ENCODE measurements at places on chromosomes 2 and 18.

GRCh38 chr2:231800493-231801091 lies 14.3 kb downstream of the COPS7B start:
- peak; percentile 37 for DNase-seq

DNA sequence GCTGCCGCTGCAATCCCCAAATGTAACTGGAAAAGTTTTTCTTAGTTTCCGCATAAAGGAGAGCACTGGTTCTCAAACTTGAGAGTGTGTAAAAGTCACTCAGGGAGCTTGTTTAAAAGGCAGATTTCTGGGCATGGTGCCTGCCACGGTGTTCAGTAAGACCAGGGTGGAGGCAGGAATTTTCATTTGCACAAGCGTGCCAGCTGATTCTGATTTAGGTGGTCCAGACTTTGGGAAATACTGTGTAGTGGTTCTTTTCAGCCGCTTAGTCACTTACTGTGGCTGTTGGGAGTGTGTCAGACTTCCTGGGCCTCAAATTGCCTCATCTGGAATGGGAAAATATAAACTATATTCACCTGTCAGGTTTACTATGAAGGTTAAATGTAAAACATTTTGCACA lies 788 bp downstream of the ARMC9 start:
- no peak for DNase-seq

DNA sequence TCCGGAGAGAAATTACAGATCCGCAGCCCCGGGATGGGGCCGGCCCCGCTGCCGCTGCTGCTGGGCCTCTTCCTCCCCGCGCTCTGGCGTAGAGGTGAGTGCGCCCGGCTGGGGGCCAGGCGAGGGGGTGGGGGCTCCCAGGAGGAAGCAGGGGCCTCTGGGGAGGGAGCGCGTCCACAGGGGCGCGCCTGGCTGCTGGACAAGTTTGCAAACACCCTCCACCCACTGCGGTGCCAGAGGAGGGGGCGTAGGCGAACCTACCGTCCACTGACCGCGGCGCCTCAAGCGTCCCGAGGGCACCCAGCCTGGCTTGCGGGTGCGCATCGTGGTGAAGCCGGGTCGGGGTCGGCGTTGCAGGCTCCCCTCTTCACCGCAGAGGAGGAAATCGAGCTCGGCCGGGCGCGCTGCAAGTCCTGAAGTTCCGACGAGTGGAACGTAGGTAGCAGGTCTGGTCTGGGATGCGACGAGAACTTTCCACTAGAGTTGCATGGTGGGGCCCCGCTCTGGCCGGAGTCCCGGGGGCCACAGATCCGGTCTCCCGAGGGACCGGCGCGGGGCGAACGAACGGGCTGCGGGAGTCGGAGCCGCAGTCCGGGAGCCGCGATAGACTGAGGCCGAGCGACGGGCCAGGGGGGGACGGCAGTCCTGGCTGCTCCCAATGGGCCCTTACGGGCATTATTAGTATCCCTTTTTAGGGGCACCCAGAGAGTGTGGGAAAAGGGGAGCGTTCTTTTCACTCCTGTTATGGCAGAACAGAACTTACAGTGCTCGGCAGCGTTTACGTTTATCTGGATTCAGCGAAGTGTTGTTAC lies 502 bp downstream of the MERTK start:
- no peak for DNase-seq

GRCh38 chr2:34288016-34288415 lies 688.9 kb upstream of the FAM98A start:
- DNase-seq, result no peak

DNA sequence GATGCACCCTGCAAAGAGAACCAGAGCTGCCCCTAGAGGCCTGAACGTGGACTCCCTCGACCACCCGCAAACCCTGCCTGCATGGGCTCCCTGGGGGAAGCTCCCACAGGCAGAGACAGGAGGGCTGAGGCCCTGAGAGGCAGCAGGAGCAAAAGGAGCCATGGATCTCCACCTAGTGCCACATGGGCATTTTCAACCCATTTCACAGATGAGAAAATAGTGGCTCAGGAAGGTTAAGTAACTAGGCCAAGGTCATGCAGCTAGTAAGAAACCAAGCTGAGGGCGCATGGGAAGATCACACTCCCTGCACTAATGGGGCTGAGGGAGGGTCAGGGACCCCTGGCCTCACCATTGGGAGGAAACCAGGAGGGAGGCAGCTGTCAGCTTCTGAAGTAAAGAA lies 271.7 kb upstream of the RAB6C start:
- DNase-seq, result no peak

DNA sequence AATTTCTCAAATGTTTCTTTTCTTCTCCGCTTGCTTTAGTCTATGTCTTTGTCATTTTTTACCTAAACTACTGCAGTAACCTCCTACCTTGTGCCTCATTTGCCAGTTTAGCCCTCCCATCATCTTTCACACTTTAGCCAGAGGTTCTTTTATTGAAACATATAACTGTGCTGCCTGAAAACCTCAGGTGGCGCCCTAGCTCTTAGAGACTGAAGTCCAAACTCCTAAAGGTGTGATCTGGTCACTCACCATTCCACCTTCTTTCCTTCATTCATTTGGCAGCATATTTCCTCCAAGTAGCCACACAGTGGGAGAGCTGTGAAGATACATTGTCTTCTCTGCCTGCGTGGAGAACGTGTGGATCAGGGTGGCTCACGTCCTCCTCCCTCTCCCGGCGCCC lies 98.2 kb upstream of the MAPRE2 start:
- DNase-seq, result no peak

- no peak for DNase-seq
Observed at GRCh38 chr2:168703926-168704325, 98.5 kb upstream of the NOSTRIN start.

GRCh38 chr18:48108136-48108535 lies 177.7 kb upstream of the SMAD2 start:
- DNase-seq, result no peak

GRCh38 chr2:96859099-96859649 lies 1.4 kb upstream of the ANKRD39 start:
- DNase-seq, result no peak

DNA sequence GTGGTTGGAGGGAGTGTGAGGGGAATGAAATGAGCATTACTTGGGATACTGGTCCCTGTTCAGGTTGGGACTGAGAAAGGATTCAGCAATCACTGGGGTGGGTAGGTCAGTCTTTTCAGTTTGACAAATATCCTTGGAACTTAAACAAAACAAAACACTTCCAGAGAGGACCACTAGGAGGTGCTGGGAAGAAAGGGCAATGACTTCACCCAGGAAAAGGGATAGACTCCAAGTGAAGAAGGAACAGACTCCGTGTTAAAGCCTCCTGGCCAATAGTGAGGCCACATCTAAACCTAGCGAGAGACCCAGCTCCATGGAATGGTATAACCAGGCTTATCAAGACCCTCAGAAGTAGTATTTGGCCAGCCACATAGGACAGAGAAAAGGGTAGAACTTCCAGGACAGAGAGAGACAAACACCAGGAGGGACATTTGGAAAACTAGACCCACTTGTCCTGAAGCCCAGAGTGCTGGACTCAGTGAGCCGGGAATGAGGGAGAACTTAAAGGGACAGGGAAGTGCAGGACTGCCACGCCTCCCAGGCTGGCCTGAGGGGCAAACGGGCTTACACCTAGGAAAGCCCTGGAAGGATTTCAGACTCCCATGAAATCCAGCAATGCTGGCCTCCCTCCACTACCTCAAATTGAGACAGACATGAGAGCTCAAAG lies 19.6 kb upstream of the KCNG3 start:
- no peak for DNase-seq

- no peak for DNase-seq
Observed at GRCh38 chr2:14634489-14635390, 2.2 kb downstream of the LRATD1 start.

GRCh38 chr2:173881886-173882285 lies 83.3 kb downstream of the SP3 start:
- no peak for DNase-seq

DNA sequence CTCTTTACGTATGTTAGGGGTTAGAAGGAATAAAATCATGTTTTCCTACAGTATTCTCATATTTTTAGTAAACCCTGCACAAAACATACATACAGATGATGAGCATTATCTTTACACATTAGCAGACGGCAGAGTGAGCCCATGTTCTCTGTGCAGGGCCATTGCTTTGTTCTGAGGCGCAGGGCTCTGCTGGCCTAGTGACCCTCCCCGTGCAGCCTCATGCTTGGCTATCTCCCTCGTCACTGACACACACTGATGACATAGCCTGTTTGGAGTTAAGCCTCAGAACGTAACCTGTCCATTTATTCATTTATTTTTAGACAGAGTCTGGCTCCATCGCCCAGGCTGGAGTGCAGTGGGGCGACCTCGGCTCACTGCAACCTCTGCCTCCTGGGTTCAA lies 115.9 kb upstream of the FOSL2 start:
- DNase-seq, result no peak

GRCh38 chr18:42861271-42861670 lies 254.2 kb downstream of the RIT2 start:
- DNase-seq, result no peak

GRCh38 chr2:168323529-168324021 lies 76.2 kb upstream of the STK39 start:
- DNase-seq, result no peak

DNA sequence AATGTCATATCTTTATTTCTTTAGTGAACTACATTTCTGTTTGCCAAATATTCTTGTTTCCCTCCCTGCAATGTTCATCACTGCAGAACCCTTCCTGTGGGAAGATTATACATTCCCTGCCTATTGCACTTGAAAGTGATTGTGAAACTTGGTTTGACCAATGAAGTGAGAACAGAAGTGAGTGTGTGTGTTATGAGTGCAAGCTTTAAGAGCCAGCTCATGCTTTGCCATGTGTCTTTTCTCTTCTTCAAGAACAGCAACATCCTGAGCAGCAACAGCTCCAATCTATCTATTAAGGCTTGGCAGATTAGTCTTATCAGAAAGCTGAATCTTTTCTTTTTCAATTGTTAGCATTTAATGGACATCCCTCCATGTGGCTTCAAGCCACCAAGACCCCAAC lies 42.0 kb upstream of the UBE2E3 start:
- no peak for DNase-seq

GRCh38 chr2:75896779-75897366 lies 186.2 kb upstream of the GCFC2 start:
- DNase-seq, result no peak

- no peak for DNase-seq
Observed at GRCh38 chr2:80546766-80547165, 242.2 kb upstream of the LRRTM1 start.

DNA sequence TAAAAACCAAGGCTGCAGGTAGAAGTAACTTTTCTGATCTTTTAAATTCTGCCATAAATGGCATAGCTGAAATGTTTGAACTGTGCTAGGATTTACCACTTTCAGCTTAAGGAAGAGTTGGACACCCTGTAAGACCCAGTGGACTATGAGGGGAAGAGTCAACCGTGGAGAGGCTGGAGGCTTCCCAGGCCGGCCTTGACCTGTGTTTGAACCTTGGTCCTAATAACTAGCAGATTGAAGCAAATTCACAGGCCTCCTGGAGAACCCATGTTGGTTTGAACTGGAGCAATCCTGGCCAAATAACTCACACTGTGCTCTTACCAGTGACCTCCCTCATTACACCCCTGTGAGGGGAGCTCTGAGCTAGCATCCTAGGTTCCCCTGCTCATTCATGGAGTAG lies 87.2 kb upstream of the ALPP start:
- no peak for DNase-seq

DNA sequence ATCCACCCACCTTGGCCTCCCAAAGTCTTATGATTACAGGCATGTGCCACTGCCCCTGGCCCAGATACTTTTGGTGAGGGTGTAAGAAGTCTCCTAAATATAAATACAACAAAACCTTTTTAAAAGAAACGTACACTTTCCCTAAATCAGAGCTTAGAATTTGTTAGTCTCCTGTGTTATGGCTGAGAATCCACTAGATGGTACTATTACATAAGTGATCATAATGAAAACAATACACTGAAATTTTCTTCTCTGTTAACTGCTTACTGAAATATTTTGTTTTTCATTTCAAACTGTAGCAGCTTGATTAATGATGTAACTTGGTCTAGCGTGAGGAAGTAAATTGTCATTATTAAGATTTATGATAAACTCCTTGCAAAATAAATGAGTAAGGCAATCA lies 74.8 kb upstream of the FAM98A start:
- no peak for DNase-seq

DNA sequence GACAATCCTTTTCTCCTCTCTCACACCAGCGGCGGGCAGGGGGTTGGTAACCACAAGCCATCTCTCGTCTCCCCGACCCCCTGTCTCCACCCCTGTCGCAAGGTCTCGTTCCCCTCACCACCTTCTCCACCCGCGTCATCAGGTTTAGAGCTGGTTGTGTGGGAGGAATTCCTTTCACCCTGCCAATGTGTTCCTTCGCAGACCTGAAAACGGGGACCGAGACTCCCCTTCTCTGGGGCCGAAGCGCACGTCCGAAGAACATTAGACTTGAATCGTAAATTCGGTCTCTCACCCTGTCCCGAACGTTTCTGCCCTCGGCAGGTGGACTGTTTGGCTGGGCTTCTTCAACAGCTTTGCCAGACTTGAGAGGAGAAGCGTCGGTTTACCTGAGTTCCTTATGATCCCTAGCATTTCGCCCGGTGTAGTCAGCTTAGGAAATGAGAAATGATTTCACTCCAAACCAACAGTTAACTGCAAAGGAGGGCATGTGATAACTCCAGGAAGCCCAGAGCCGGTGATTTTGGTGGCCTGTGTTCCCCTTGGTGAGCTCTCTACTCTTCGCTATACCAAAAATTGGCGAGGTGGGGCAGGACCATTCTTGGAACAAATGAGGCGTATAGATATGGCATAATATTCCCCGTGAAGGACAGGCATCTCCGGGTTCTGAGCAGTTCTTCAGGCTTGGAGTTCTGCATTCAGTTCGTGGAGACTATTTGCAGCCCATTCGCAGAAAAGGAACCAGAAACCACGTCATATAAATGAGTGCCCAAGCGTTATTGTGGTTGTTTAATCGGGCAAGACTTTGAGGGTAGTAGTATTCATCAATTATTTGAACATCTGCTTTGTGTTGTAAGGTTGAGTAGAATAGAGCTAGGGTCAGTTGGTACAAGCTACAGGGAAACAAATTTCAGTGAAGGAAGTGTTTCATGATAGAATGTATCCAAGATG lies 694 bp downstream of the CFAP36 start:
- DNase-seq, result no peak

DNA sequence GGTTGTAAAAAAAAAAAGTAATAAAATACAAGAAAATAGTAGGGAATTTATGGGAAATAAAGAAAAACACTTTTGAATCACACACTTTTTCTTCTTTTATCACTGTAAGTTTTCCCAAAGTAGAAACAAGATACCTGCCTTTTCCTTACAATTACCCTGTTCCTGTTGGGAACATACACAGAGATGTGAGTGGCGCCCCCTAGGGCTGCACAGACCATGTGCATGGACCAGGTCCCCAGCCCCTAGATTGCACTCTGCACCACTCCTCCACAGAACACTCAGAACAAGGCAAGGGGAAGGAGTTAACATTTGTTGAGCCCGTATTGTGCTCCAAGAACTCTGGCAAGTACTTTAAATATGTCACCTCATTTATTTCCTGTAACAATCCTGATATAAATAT lies 118.7 kb upstream of the NRP2 start:
- no peak for DNase-seq

DNA sequence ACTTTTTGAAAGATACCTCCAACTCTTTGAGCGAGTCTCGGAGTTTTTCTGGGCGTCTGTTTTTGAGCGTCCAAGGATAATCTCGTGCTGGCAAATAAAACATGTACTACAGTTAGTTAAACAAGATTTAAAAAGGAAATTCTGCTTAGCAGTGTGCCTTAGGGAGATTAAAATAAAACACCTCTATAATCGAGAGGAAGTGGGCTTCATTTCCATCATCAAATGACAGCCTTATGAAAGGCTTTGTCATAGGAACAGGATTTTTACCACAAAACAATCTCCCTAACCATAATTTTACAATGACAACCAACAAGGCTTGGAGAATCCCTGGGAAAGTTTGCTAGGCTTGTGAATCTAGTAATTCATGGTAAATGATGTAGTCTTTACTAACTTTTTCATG lies 103.4 kb downstream of the WDPCP start:
- DNase-seq, result no peak

GRCh38 chr2:205607146-205607545 lies 75.2 kb upstream of the NRP2 start:
- DNase-seq, result no peak
